Neural progenitor cell (in vitro differentiated cells): ENCODE measurements at places on chromosomes 1 and 21. TPM values are rescaled to one million over a fixed set of nuclear protein-coding genes. Genes with fewer than 3 reads are reported as not detected.

GRCh38 chr1:110675060-110675791, 486 bp upstream of the KCNA3 start:
- H3K4me1 ChIP-seq = no peaks in the 10 kb centered on the region
- no peaks in the 10 kb centered on the region for H3K36me3 ChIP-seq
- H3K27ac ChIP-seq = no peak overlapping the region
- peak overlapping the region; percentile 66 for H3K4me3 ChIP-seq
- peaks cover 100% of the 10 kb centered on the region for H3K27me3 ChIP-seq
- peak; percentile 45 for DNase-seq

DNA sequence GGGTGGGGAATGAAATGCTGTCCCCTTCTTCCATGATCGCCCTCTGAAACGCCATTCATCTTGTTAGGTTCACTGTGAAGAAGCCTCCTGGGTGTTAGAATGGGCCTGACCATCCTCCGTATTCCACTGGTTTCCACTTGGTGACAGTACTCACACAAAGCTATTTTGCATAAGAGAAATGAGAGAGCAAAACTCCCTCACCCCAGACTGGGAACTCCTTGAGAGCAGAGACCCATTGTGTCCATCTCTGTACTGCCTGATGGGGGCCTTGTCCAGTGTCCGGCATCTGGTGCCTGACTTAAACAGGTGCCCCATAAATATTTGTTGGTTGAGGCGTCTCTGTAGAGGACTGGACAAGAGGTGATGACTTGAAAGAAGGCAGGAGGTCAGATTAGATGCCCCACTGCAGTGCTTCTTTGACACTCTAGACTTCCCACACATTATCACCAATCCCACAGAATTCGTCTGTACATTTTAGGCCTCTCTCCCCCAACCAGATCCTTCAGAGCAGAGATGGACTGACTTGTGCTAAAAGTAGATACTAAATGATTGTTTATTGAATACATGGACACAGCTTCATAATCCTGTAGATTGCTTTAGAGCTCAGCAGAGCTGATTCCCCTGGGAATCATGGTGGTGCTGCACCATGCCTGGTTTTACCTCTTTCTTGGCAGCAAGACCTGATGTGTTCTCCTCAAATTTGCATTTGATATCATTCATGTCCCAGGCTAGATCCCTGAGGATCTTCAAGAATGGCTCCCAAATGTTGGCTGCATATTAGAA, 22.4 kb upstream of the KCNA2 start:
- H3K4me3 ChIP-seq = no peak overlapping the region
- no peaks in the 10 kb centered on the region for H3K4me1 ChIP-seq
- H3K27me3 ChIP-seq = peaks cover 16% of the 10 kb centered on the region
- H3K27ac ChIP-seq = no peak overlapping the region
- no peak for DNase-seq

- H3K4me3 ChIP-seq = peak overlapping the region; percentile 29
- DNase-seq = peak; percentile 76
- no peaks in the 10 kb centered on the region for H3K36me3 ChIP-seq
- H3K27me3 ChIP-seq = no peaks in the 10 kb centered on the region
Observed at GRCh38 chr1:57206038-57206437, 217.8 kb downstream of the DAB1 start.

DNA sequence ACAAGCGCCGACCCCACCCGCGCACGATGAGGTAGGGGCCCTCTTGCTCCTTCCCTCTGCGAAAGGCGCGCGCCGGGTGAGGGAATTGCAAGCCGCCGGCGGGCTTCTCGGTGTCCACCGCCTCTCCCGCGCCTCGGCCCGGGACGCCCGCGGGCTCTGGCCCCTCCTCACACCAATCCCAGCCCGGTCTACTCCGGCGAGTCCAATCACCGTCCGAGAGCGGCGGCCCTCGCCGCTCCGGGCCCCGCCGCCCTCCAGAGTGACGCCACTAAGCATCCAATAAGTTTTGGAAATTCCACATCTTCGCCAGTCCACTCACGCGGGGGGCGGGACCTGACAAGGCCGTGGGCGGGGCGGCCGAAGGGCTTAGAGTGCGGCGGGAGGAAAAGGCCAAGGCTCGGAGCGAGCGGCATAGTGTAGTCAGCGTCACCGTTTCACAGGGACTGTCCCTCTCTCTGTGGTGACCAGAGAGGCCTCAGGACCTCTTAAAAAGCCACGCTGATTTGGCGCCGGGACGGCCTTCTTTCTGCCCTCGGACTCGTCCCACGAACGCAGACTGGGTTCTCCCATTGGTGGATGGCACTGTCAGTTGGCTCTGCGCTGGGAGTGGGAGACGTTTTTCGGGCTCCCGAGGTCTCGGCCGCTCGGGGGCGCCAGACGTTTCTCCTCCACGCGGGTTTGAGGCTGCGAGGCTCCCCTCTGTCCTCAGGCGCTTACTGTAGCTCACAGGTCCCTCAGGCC, at the start of gene TRIM45:
Gene TRIM45, minus strand, starts transcription at position 161 of the 741 bp plus-strand sequence. CDS start 548 bp downstream, outside the sequence.
- peak within 1 kb of the TSS; percentile 25 for H3K27ac ChIP-seq
- peak within 1 kb of the TSS; percentile 56 for H3K4me3 ChIP-seq
- no peaks in the 10 kb centered on the region for H3K36me3 ChIP-seq
- H3K4me1 ChIP-seq = peaks cover 15% of the 10 kb centered on the region

DNA sequence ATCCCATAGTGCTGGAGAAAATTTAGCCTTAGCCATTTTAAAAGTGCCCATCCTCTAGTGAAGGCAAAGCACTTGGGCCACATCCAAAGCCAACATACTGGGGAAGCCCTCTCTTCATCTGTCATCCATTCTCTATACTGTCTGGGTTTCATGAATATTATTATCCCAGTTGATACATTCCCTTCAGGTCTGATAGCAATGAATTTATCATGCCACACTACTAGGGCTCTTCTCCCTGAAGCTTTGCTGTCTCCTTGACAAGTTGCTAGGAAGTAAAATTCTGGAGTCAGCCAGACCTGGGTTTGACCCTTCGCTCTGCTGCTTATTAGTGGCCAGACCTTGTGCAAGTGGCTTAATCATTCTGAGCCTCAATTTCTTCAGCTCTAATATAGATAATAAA, 1041.4 kb upstream of the ADGRL2 start:
- H3K27ac ChIP-seq = no peak overlapping the region
- H3K36me3 ChIP-seq = no peaks in the 10 kb centered on the region
- no peak for DNase-seq
- no peaks in the 10 kb centered on the region for H3K27me3 ChIP-seq
- H3K4me3 ChIP-seq = no peak overlapping the region

GRCh38 chr1:31614414-31615005, 3.0 kb upstream of the HCRTR1 start:
- H3K36me3 ChIP-seq = no peaks in the 10 kb centered on the region
- DNase-seq = no peak
- H3K4me1 ChIP-seq = peaks cover 8% of the 10 kb centered on the region
- peaks cover 45% of the 10 kb centered on the region for H3K27me3 ChIP-seq
- no peak overlapping the region for H3K27ac ChIP-seq

DNA sequence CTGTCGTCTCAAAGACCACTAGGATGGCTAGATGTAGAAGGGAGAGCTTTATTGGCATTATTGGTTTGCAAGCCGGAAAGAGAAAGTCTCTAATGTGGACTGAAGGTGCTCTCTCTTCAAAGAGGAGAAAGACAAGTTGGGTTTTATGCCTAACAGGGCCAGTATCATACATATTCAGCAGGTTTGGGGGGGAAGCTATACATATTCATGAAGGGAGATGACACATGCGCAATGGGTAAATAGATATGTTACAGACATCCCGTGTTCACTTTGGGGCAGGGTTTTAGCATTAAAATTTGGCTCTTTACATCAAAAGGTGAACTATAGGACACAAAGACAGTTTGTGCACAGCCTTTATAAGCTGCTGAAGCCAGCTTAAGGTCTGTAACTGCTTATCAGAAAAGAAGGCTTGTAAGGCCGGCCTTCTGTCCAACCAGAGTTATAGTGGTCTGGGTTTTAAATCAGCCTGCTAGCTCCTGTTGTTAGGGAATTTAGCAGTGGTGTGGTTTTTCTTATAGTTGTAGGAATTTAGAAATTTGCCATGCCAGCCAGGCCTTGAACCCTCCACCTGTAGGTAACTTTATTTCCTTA, 46.5 kb upstream of the LRRN2 start:
- H3K27me3 ChIP-seq = peaks cover 12% of the 10 kb centered on the region
- no peak for DNase-seq
- H3K4me1 ChIP-seq = peaks cover 15% of the 10 kb centered on the region
- no peak overlapping the region for H3K4me3 ChIP-seq
- no peak overlapping the region for H3K27ac ChIP-seq

DNA sequence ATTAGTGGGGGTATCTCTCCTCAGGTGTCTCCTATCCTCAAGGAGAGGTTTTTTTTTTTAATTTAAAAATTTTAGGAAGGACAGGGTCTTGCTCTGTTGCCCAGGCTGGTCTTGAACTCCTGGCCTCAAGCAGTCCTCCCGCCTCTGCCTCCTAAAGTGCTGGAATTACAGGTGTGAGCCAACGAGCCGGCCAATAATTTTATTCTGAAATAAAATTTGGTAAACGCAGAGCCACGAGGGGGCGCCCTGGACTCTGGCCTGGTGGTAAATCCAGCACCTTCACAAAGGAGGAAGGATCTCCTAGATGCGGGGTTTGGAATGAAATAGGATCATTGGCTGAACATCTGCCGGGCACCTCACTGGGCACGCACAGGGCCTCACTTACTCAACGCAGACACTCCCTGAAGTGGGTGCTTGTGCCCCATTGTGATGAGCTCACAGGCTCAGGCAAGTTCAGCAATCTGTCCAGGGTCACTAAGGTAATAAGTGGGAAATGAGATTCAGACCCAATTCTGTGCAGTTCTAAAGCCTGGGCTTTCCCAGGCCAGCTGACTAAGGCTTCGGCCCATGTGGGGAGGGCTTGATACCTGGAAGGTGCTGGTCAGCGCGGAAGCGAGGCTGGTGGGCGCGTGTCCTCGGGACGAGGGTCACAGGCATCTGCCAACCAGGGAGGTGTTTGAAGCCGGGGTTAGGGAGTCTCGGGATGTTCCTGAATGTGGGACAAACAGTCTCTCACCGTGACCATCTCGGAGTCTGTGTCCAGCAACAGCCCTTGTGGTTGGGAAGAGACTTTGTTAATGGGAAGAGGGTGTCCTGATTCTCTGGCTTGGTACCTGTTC, 32.7 kb upstream of the ETV3 start:
- H3K36me3 ChIP-seq = no peaks in the 10 kb centered on the region
- peak; percentile 73 for DNase-seq
- no peak overlapping the region for H3K4me3 ChIP-seq
- peaks cover 15% of the 10 kb centered on the region for H3K4me1 ChIP-seq

DNA sequence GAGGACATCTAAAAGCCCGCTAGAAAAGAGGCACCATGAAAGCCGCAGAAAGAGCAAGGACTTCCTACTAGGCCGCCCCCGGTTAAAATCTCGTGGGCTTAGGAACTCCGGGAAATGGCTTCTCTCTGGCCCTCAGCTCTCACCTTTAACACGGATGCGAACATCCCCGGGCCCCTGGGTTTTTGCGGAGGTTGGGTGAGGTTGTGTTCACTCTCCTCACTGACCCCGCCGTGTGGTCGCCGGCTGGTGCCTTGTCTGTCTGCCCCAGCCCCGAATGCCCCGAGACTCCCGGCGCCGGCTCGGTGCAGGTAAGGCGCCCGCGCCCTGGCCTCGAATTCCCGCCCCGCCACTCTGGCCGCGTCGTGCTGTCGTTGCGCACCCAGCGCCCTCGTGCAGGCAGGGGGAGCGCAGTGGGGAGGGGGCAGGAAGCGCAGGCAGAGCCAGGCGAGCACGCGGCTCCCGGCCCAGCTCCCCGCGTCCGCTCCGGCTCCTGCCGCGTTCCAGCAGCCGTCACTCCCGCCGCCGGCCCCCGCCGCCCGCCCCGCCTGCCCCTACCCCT, at the start of gene SHISAL2A:
Gene SHISAL2A, plus strand, starts transcription at position 437 of the 559 bp plus-strand sequence. CDS start 326 bp downstream, outside the sequence.
- H3K4me3 ChIP-seq = peak within 1 kb of the TSS; percentile 52
- peaks cover 57% of the 10 kb centered on the region for H3K27me3 ChIP-seq
- peaks cover 28% of the 10 kb centered on the region for H3K4me1 ChIP-seq
- H3K27ac ChIP-seq = no peak within 1 kb of the TSS
- no peaks in the 10 kb centered on the region for H3K36me3 ChIP-seq

CLEC20A gene
- total RNA-seq = not detected in 2 replicates

NFASC gene
- 2.5 and 3.7 TPM in 2 replicates for total RNA-seq

SYPL2 gene
- total RNA-seq = not detected in 2 replicates
